ENCODE measurements at places on chromosomes 1 and 21.

DNA sequence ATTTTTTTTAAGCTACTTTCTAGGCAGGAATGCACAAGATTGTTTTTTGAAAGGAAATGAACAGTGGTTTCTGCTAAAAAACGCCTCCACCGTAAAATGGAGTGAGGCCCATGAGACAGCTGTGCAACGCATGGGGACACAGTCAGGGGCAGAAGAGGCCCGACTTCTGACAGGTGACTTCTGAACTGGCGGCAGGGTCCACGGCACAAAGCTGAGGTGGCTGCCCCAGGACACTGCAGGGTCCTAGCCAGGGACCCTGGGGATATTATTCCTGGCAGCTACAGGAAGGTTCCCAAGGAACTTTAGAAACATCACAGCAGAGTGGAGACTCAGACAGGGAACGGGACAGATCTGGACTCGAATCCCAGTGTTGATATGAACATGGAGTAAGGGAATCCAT lies 75.1 kb downstream of the SIM2 start:
- DNase-seq = no peak

GRCh38 chr21:45887120-45887611 lies 94.4 kb upstream of the COL6A1 start:
- peak; percentile 60 for DNase-seq

DNA sequence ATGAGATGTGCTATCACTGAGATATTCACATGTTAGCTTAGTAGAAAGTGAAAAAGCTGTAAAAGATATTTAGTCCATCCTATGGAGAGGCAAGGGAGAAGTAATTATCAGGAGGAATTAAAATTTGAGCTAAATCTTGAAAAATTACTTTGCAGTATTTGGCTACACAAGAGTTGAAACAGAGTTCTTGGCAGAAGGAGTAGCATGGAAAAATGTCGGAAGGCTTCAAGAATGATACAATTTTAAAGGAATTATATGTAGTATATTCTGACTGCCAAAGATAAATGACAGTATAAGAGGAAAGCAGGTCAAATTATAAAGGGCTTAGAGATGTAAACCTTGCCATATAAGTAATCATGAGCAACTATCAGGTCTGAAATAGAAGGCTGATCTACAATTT lies 518.9 kb downstream of the BRINP3 start:
- DNase-seq = no peak

DNA sequence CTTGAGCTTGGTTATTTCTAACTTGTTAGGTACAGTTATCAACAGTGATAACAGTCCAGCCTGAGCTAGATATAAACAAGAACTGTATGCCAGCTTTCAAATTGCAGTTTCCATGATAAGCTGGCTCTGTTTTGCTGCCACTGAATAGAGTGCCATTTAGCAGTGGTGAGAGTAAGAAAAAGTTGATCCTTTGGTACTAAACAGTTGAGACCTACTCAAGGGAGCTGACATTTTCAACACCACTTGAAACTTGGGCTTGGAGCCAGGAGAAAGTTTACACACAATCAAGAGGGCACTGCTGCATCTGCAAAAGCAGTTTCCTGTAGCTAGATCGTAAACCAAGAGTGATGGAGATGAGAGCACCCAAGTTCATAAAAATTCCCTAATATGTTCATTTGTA lies 131.3 kb downstream of the RGS7 start:
- DNase-seq = no peak

DNA sequence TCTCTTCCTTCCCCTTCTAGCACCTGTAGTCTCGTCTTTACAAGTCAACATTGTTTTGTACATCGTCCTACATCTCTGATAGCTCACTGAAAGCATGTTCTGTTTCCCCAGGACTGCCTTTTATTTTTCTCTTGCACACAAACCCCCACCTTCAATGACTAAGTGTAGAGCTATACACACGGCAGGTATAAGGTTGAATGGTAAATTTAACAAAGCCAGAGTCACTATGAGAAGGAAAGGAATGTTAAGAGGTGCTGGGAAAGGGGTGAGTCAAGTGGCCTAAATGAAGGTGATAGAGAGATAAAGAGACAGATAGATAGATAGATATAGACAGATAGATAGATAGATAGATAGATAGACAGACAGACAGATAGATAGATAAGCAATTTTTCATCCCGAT lies 134.3 kb upstream of the ATP1B1 start:
- no peak for DNase-seq

- peak; percentile 59 for DNase-seq
These were observed 19.2 kb downstream of the CRCT1 start for GRCh38 chr1:152533327-152533938.

DNA sequence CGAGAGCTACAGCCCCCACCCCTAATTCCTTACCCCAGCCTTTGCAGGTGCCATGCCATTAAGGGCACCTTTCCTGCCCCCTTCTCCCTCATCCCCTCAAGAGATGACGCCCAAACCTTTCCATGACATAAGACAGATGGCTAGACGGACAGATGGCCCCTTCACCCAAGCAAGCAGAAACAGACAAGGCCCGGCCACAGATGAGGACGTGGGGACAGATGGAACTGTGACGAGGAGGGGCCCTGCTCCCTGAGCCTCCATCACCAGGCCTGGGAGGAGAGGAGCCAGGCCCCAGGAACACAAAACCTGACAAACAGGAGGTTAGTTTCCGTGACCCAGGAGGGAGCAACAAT lies 24.7 kb upstream of the PEF1 start:
- no peak for DNase-seq

DNA sequence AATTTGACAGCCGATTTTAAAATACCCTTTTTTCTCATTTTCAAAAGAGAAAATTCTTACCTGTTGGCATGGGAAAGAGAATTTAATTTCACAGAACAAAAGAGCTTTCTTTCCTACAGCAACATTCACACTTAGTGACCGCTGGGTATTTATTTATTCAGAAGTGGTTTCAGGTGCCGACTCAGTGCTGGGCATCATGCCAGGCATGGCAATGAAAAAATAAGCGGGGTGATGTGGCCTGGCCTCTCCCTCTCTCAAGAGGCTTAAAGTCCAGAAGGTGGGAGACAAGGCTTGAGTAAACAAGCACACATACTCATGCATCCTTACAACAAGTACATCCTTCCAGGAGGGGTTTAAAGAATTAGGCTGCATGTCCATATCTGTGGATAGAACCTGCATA lies 4.1 kb upstream of the PCP4 start:
- no peak for DNase-seq

DNA sequence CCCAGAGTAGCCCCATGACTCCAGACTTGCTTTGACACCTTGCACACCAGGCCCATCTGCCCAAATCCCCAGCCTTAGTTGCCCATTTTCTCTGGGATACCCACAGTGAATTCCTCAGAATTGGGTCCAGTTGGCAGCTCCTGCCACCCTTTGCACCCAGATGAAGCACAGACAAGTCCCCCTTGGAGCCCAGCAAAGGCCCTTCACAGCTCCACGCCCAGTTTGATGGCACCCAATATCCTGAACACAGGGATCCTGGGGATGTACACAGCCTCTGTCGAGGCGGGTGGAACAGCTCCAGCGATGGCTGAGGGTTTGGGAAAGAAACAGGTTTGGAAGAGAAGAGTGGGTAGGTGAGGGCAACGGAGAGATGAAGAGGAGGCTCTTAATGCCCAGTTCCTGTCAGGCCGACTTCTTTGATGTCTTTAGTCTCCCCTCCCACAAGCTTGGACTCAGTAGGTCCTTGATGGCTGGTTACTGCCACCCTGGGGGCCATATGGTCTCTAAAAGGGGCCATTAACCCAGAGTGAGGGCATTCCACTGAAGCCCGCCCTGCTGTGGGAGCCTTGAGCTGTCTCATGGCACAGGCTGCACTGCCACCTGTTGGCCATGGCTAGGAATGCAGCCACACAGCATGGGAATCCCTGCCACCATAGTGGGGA lies 21.7 kb downstream of the TMEM53 start:
- DNase-seq = peak; percentile 87

DNA sequence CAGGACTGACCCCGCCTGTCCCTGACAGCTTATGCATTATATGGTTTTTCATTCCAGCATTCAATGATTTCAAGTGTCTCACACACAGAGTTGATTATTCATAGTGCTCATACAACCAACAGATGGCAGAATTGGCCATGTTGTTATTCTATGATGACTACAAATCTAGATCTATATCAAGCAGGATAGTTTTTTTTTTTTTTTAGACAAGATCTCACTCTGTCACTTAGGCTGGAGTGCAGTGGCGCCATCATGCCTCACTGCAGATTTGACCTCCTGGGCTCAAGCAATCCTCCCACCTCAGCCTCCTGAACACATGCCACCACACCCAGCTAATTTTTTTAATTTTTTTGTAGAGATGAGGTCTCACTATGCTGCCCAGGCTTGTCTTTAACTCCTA lies 40.1 kb upstream of the LRRC8D start:
- peak; percentile 55 for DNase-seq

DNA sequence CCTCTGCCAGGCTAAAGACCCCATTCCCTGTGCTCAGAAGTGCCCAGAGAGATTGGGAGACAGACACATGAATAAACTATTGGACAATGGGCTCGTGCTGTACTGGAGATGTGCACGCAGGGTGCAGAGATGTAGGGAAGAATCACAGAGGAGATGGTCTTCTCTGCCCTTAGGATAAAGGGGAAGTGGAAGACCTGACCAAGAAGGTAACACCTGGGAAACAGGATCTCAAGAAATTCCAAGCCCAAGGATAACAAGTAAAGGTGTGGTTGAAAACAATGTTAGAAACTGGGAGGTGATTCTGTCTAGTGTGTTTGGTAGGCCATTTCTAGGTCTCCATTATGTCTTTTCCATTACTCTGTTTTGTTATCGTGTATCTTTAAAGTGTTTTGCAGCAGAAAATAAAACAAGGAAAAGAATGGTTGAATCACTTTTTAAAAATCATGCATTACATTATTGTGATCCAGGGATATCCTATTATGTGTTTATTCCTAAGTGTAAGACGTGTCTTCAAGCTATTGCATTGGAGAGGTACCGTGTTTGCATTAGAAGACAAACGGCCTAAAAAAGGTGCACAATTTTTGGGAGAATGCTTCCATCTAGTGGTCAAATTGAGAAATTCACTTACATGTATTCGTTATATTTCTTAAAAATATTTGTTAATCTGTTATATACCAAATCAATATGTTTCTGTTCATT lies 40.8 kb upstream of the KCTD3 start:
- DNase-seq = peak; percentile 29

- no peak for DNase-seq
These were observed 15.0 kb downstream of the DDX59 start for GRCh38 chr1:200654660-200655059.

GRCh38 chr1:24384251-24385090 lies 29.1 kb downstream of the STPG1 start:
- peak; percentile 81 for DNase-seq

GRCh38 chr1:245860657-245861544 lies 646.2 kb downstream of the SMYD3 start:
- DNase-seq = peak; percentile 42

DNA sequence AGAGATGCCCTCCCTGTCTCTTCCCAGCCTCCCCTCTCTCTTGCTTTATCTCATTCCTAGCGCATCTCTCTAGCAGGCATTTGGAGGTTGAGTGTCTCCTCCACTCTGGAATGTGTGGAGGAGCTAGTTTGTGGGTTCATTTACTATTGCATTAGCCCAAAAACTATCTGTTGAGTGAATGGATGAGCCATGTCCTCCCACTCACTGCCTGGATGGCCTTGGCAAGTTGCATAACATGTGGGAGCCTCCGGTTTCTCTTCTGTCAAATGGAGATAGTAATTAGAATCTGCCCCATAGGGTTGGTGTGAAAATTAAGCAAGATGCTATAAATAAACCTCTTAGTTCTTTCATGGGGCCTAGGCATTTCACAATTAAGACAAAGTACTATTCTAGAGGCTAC lies 181.8 kb downstream of the KAZN start:
- DNase-seq = peak; percentile 40

DNA sequence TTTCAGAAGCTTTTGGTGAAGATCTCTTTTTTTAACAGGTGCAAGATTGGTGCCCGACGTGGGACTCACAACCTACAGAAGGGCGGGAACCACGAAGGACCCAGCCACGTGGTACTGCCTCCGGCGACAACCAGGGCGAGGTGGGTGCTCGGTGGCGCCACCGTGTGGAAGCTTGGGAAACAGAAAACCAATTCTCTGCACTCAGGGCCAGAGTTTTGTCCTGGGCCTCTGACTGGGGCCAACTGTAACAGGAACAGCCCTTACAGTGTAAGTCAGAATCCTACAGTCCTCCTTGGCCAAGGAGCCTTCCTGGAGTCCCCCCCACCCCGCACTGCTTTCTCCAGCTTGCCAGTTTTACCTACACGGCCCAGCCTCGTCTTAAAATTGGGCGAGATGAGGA lies 11.6 kb upstream of the S100A7A start:
- no peak for DNase-seq

DNA sequence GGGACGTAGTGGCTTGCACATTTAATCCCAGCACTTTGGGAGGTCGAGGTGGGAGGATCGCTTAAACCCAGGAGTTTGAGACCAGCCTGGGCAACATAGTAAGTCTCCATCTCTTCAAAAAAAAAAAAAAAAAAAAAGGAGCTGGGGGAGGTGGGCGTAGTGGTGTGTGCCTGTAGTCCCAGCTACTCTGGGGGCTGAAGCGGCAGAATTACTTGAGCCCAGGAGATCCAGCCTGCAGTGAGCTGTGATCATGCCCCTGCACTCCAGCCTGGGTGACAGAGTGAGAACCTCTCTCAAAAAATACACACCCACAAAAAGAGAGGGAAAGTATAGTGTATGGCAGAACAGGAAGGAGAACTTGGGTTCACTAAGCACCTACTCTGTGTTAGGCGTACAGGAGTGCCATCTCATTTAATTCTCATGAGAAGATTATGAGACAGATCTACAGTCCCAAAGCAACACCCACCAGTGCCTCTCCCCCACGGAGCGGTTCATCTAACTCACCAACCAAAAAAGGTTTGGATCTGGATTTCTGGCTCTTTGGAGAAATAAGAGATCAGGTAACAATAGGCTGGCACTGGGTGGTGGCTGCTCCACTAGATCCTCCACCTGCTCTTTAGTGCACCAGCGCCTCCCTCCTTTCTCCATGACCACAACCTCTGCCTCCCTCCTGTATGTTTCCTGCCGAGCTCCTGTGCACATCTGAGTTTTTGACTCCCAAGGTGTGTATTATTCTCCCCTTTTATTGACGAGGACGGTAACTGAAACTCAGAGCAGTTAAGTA lies 1.4 kb upstream of the TRAF5 start:
- no peak for DNase-seq

GRCh38 chr1:52558941-52559340 lies 6.0 kb upstream of the TUT4 start:
- no peak for DNase-seq

GRCh38 chr21:28253961-28254360 lies 738.7 kb downstream of the LTN1 start:
- peak; percentile 50 for DNase-seq
